Daoy (cell line): ENCODE measurements at places on chromosomes 16 and 17.

DNA sequence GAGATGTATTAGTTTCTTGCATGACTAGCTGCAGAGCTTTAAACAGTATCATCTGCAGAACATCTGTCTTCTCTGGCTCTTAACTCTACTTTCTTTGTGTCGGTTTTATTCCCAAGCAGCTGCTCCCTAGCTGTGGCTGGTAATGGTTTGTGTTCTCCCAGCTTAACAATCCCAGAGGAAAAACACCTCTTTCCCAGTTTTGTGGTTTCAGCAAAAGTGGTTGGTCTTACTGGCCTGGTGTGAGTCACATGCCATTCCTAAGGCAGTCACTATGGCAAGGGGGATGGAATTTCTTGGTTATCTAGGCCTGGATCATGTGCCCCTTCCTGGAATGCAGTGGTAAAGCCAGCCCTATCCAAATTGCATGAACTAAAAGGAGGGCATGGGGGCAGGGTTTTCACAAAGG is 27.5 kb downstream of the OMG start:
- DNase-seq, result peak; percentile 96

DNA sequence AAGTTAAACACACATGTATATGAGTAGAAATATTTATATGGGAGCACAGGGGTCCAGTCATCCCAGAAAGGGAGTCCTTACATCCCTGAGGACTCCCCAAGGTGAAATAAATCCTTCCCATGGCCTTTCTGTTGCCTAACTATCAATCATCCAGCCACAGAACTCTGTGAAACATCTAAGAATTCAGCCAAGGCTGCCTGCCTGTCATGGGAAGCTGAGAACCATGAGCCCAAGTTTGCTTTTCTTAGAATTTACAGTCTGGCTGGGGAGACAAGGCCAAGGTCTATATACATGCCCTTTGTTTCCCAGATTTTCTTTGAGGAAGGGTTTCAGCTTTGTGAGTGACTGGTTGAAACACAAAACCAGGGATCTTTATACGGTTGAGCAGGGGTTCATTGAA is 15.8 kb downstream of the MYL4 start:
- no peak for DNase-seq

DNA sequence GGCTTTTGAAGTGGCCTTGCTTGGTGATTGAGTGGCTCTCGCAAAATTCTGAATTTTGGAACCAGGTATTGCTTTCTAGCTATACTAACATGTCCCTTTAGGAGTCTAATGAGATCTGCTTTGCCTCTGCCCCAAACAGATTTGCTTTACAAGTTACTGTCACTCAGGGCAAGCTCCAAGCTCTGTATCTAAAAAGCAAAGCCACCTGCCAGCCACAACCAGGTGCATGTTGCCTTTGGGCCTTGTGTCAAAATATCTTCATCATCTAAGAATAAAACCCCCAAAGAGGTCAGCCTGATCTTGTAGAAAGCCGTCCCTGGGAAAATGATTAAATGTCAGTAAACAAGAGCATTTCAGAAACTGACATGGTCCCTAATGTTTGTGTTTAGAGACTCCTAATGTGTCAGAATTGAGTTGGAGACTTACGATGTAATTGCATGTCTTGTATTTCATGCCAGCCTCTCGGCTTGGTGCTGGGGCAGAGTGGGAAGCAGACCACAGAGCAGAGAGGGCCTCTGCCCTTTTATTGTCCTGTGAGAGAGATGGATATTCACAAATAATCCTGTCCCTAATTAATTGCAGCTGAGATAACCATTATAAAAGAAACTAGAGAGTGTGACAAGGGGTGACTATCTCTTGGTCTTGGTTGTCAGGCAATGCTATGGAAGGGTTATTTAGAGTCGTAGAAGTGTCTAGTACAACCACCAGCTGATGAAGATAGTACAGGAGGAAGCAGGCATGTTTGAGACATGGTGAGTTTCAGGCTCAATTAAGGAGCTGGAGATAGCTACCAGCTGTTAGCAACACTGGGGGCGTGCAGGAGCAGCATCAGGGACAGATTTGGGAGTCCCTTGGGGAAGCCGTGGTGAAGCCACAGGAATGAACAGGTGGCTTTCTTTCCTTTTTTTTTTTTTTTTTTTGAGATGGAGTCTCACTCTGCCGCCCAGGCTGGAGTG is 90.7 kb downstream of the PITPNC1 start:
- no peak for DNase-seq

DNA sequence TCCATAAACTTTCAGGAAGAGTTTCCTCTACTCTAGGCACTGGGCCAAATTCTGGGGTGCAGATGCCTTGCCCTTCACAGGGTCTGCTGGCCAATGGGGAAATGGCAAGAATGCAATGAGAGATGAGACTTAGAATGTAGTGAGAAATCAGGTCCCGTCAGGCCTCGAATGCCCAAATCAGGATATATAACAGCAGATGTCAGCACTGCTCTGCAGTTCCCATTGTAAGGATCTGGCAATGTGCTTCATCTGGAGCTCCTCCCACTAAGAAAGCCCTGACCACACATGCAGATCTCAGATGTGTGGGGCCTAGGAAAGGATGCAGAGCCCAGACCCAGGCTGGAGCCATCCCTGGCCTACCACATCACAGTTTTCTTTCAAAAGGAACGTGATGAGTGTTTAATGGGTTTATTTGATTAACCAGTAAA is 13.9 kb upstream of the LPCAT2 start:
- peak; percentile 77 for DNase-seq

DNA sequence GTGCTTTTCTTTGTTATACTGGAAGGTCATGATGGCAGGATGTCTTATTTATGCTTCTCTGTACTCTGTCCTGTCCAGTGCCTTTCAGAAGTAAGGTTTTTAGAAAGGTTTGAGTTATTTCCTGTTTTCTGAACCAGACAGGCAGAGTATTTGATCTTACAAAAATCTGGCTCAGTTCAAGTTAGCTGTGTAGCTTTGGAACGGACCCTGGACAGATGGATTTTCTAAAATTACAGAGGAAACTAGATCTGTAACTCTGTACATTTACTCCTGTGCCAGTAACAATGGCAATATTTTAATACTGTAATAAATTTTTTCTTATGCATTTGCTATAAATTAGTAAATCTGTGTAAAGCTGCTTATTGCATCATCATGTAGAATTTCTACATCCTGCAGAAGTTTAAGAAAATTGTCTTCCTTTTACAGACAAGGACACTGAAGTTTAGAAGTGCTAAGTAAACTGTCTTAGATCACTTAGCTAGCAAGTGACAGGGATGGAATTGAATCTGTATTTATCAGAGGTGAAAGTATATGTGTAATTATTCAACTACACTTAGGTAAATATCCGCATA is 347.6 kb downstream of the WWOX start:
- no peak for DNase-seq

- no peak for DNase-seq
Measured at GRCh38 chr17:27567563-27567859, 63.5 kb upstream of the LGALS9 start.

GRCh38 chr16:53881371-53881770 is 177.4 kb downstream of the FTO start:
- no peak for DNase-seq

DNA sequence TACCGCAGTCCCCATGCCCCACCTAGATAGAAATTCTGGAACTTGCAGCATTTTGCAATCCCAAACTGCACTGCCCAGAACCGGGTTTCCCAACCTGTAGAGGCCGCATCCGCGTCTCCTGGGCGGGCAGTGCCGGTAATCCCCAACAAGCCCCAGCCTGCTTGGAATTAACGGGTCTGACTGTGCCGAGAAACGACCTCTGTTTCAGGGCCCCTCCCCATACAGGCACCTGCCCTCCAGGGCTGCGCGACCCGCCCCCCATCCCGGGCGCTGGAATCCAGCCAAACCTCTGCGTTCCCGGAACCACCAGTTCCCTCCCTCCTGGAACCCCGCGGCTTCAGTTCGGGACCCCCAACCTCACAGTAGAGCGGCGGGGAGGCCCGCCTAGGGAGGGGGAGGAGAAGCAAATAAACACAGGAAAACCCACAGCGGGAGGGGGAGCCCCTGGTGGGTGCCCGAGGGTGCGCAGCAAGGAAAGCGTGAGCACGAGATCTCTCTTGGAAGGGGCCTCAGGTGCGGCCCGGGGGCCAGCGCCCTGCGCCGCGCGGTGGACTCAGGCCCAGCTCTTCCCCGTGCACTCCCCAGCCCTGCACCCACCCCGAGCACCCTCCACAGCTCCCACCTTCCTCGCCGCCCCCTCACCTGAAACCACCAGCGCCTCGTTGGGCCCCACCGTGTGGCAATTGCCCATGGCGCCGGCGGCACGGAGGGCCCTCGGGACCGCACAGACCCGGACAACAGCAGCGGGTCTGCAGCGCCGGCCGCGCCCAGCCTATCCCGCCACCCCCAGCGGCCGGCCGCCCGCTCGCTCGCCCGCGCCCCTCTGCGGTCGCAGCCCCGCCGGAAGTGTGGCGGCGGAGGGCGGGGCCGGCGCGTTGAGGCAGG is at the start of gene FLOT2:
TSS of gene FLOT2 (minus strand) at position 850 of the 885 bp plus-strand sequence. CDS start at position 691, 159 bp downstream.
- peak; percentile 68 for DNase-seq

DNA sequence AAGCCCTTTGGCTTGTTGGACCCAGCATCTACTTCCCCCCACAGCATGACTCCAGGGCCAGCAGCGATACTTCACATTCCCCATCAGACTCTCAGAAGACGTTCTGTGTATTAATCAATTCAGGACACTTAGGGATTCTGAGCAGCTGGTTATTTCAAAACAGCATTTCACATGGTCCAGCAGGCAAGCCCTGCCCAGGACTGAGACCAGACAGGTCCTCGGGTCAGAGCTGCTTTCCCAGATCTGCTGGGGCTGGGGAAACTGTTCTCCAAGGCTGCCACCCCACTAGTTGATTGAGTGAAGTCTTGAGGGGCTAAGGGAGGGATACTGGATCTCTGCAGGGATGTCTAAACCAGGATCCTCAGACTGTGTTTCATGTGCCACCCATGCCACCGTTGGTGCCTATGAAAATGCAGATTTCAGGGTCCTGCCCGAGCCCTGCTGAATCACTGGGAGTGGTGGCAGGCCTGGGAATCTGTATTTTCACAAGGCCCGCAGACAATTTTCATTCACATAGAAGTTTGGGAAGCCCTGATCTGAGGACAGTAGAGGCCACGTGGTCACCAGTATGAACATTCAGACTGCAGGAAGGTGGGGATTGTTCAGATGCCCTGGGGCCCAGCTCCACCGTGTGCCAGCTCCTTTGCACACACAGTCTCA is 40.6 kb upstream of the CDH5 start:
- DNase-seq, result no peak

DNA sequence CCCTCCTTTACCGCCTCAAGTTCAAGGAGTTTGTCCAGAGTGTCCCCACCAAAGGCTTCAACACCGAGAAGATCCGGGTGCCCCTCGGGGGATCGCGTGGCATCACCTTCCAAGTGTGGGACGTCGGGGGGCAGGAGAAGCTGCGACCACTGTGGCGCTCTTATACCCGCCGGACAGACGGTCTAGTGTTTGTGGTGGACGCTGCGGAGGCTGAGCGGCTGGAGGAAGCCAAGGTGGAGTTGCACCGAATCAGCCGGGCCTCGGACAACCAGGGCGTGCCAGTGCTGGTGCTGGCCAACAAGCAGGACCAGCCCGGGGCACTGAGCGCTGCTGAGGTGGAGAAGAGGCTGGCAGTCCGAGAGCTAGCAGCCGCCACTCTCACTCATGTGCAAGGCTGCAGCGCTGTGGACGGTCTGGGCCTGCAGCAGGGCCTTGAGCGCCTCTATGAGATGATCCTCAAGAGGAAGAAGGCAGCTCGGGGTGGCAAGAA is 1.1 kb downstream of the ARL4D start:
- no peak for DNase-seq

DNA sequence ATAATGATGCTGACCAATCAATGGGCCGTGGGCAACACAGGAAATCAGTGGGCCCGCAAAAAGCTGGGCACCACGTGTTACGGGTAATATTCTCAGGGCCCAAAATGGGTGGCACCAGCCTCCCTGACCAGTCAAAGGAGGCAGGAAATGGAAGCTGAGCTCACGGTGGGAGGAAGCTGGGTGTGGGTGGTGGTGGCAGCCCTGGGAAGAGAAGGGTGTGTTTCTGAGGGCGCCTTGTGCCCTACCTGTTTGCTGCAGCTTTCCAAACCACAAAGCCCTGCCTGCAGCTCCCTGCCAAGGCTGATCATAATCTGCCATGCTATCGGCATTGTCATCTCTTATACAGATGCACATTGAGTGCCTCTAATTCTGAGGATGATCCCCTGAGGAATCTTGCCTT is 457.9 kb downstream of the SLC39A11 start:
- DNase-seq, result peak; percentile 49

DNA sequence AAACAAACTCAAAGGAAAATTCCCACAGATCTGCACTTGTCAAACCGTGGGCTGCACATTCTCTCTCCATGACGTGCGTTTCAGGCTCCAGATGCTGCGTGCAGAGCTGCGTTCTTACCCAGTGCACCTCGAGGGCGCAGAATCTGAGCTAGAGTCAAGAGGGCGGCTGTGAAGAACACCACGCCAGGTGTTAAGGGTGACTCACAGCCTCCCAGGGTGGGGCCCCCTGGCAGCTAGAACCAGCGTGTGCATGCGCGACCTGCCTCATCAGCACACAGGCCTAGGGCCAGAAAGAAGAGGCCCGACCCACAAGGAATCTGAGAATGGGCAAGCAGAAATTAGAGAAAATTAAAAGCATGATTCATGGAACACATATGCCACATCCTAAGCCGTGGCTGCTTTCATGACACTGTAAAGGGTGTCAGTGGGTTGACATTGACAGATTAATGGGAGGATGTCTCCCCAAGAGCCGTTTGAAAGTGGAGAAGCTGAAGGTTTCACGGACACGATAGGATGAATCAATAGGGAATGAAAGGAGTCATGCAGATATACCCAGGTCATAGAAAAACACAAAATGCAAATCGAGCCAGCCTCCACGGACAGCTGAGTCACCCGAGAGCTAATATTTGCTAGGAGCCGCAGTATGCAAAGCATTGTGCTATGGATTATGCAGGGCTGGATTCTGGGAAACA is 29.0 kb downstream of the MARCHF10 start:
- DNase-seq, result peak; percentile 99

DNA sequence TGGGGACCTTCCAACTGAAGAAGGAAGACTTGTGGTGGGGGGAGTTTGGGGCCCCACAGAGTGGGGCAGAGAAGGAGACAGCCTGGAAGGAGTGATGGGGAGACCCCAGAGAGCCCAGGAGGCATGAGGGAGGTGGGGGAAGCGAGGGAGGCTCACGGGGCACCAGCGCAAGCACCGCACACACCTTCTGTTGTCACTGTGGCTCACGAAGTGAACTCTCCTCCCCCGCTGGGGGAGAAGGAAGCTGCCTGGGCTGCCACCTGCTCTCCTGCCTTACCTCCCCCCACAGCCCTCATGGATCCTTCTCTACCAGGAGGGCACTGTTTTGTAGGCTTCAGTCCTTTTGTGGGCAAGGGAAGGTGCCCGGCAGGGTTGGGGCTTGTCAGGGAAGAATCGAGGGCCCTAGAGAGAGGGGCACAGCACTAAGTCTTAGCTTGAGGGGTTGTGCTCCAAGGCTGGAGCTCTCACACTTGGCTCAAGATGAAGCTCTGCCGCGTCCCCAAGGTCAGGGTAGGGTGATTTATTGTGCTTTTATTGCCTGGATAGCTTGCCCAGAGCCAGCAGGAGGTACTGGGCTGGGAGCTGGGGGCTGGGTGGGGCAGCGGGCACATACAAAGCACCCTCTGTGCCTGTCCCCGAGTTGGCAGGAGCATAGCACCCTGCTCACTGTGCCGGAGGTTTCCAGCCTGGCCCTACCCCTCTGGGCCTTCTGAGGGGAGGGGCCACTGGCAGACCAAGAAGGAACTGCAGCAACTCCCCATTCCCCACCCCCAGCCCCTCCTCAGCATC is 4.6 kb upstream of the STARD3 start:
- DNase-seq, result no peak

- peak; percentile 36 for DNase-seq
Measured at GRCh38 chr16:49799172-49799571, 56.7 kb downstream of the ZNF423 start.
